ENCODE measurements at places on chromosomes 13 and 19.

DNA sequence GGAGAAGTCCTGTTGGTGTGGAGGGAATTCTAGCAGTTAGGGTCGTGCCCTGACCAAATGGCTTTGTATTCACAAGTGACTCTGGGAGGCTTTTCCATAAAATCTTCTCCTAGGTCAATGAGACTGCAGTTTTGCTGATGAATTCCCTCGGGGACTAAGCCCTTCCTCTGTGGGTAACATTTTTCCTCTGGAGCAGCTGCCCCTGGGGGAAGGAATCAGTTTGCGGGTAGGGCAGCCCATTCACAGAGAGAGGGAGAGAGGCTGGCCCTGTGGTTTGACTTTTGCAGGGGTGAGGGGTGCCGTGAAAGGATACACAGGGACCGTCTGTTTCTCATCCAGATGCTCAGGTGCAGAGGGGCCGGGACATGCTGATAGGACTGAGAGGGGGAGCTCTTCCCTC lies 67.3 kb downstream of the ERICH6B start:
- DNase-seq, result no peak

DNA sequence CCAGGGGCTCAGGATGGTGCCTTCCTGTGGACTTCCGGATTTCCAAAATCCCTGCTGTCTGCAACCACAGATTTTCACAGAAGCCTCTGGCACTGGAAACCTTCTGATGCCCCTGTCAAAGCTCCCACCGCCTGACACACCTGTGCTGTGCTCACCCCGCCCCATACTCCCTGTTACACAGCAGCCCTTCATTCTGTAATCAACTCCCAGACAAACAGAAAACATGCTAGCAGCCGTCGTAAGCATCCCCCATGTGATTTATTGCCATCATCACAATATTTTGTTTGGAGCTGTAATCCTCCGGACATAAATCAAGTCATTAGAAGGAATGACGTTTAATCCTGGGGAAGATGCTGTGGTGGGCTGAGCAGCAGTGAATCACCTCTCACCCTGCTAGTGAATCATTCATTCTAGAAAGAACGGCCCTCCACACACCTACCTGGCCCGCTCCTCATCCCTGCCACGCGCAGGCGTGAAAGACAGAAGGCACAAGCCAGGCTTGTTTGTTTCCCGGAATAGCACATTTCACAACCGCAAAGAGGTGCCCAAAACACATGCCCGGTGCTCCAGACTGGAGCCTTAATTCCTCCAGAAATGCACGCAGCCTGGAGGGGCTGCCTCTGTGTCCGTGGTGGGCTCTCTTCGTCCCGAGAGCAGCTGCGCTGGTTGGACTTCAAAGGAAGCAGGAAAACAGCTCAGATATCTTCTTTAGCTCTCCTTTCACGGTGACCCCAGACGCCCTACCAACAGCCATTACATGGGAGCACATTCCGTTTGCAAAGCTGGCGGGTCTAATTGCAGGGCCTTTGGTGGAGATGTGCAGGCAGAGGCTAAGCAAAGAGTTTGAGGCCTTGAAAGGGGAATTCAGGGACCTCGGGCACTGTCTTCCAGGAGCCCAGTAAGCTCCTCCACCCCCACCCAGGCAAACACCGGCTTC lies 41.3 kb upstream of the KCTD15 start:
- DNase-seq, result no peak

DNA sequence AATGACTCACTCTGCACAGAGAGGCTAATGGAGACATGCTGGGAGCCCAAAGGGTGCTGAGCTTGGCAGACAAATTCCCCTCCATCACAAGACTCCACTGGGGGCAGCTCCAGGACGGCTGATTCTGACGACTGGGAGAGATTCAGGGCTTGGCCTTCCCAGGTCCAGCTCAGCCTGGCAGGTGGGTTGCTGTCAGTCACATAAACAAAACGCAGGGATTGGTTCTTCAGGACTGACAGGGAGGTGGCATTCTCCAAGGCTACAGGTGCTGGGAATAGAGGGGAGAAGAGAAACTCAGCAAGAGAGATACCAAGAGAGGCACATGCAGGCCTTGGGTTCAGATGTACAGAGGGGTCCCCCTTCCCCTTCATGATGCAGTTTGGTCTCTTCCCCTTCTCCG lies 10.7 kb upstream of the ZNF175 start:
- no peak for DNase-seq

DNA sequence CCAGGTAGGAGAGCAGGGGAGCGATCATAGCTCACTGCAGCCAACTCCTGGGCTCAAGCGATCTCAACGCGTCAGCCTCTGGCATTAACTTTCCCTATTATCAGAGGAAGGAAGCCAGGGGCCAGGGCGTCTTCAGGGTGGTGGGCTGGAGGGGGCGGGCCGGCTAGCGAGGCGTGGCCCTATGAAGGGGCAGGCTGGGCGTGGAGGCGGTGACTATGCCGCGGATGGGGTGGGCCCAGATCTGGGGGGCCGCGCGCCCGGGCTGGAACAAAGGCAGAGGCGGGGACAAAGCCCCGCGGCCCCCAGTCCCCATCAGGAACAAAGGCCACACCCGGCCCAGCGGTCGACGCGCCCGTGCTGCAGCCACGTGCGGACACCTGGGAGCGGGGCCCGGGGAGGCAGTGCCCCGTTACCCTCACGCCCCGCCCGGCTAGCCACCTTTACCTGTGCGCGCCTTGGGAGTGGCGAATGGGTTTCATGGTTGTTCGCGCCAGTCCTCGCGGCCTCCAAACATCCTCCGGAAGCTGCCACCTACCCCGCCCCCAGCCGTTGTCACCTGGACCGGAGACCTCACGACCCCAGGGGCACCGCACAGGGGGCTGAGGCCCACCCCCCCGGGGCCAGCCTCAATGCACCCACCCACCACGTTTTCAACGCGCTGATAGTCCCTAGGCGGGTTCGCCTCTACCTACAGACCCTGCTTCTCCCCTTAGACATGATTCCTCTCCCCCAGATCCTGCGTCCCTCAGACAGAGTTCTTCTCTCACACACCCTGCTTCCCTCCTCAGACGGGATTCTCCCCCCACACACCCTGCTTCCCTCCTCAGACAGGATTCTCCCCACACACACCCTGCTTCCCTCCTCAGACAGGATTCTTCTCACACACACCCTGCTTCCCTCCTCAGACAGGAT lies 5.4 kb upstream of the TRIM28 start:
- DNase-seq, result peak; percentile 63

DNA sequence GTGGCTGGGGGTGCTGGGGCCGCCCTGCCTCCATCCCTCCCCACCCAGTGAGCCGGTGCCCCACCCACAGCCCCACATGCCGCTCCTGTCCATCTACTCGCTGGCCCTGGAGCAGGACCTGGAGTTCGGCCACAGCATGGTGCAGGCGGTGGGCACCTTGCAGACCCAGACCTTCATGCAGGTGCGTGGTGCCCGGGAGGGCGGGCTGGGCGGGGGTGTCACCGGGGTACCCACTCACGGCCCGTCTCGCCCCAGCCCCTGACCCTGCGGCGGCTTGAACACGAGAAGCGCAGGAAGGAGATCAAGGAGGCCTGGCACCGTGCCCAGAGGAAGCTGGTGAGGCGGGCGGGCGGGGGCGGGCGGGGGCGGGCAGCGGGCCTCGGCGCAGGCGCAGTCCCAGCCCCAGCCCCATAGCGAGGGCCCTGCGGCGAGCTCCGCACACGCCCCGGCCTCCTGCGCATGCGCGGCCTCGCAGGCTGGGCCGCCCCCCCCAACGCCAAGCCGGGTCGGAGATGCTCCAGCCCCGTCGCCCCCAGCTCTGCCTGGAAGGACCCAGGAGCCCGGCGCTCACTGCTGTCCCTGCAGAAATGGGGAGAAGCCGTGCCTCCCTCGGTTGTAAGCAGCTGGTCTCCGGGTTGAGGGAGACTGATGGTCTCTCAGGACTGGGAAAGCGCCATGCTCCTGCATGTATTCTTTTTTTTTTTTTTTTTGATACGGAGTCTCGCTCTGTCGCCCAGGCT lies 7.7 kb downstream of the ARHGAP45 start:
- DNase-seq, result no peak

Data from iPS DF 6.9 (cell line).